T-helper 2 cell (primary cell): ENCODE measurements at places on chromosomes 2 and 18.

DNA sequence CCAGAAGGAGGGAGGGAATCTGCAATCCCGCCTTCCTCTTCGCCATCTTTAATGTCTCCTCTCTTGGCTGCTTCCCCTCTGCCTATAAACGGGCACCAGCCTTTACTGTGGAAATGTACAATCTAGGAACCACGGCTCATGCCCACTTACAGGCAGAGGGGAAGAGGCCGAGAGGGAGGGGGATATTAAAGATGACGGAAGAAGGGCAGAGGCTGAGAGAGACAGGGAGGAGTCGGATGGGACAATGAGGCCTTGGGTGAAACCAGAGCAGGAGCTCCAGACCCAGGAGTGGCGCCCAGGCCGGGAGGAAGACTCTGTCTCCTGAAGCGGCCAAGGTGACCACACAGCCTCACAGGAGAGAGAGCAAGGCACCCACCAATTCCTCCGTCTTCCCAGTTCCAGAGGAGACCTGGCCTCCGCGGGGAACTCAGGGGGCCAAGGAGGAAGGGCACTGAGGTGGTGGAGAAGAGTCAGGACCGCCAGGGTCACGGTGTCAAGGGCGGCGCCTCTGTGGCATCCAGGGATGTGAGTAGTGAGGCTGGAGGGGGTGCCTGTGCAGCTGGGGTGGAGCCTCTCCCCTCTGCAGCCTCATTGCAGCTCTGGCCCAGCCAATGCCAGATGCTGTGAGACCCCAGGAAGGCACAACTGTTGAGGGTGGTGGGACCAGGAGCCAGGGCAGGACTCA, 67.8 kb downstream of the CIB4 start:
- DNase-seq = no peak

GRCh38 chr2:231298091-231298490, 97.4 kb upstream of the B3GNT7 start:
- no peak for DNase-seq

DNA sequence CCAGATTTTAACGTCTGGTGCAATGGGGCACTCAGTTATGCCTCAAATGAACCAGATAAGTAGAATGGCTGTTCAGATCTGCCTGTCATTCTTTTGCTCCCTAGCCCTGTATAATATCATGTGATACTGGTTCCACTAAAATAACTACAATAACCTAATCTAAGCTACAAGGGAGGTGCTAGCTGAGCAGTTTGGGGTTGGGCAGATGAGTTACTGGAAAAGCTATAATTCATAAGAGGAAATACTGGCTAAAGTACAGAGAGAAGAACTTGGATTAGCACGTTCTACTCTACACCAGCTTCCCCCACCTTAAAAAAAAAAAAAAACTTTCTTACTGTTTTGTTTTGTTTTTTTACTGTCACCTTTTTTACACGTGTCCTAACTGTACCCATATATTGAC, 183.3 kb upstream of the NRP2 start:
- no peak for DNase-seq

- no peak for DNase-seq
Observed at GRCh38 chr2:207868855-207869596, 99.3 kb upstream of the FZD5 start.

DNA sequence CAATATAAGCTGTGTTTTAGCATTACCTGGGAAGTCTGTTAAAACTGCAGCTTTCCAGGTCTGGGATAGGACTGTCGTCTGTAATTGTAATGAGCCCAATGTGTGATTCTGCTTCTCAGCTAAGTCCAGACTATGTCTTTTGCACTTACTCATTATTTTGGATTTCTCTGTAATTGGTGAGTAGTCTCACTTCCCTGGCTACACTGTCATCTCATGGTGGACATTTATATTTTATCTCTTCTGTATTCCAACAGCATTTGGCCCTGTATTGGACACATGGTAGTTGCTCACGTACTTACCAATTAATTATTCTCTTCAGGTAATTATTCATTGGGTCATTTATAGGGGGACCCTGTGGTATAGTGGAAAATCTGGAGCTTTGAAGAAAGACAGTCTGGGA, 28.0 kb downstream of the LHCGR start:
- DNase-seq = no peak

- DNase-seq = no peak
Observed at GRCh38 chr2:61582165-61582564, 44.0 kb upstream of the XPO1 start.

DNA sequence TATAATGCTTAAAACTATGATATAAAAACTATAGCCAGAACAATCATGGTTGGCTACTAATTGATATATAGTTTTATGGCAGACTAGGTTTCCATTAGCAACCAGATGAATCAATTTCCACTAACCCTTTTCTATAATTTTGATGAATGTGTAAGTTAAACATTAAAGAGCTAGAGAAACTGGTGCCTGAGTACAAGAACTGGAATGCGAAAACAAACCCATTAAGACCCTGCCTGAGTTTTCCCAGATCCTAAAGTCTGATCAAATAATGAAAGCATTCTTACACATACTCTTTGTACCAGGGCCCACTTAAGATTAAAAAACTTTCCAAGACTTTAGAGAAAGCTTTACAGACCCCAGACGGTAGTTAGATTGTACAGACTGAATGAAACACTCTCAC, 21.3 kb downstream of the MRPL19 start:
- DNase-seq = no peak

DNA sequence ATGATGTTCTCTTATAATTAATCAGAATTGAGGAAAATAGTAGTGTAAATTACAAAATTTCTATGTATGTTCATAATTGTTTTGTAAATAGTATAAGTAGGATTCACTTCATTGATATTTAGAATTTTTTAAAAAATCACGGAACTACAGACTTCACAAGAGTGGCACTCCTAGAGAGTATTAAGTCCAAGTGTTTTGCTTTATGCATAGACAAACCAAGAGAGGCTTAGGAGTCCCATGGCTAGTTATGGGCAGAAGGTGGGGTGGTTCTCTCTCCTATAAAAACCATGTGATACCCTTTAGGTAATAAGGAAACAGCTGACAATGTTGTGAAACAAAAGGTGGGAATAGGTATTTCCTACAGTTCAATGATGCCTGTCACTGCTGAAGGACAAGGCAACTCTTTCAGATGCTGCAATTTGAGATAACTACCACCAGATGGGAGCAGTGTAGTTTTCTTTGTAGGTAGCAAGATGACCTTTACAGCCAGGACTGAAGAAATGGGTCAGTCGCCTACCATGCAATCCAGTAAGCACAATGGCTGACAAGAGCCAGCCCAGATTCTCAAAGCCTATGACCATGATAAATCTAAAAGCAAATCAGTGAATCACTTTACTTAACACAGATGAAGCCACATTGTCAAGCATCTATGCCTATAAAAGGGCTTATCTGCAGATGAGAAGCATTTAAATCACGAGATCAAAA, 83.9 kb downstream of the AAK1 start:
- DNase-seq = peak; percentile 53

- no peak for DNase-seq
Observed at GRCh38 chr2:180366481-180366880, 359.4 kb upstream of the CWC22 start.

DNA sequence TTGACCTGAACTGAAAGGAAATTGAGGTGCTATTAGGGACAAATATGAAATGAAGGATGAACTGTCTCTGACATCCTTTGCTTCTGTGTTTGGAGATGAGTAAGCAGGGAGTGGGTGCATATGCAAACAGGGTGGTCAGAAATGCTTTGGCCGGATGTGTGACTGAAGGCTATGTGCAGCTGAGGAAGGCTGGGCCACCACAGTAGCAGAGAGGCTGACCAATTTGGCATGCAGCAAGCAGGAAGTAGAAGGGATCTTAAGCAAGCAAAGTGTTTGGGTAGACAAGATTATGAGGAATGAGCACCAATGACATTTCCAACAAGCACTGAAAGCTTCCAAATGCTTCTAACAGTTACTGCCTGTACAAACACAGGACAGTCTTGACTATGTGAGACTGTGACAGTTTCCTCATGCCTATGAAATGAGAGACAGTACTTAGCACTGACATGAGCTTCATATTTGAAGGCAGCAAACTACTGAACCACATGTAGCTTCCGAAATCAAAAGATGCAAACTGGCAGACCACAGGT, 3.3 kb upstream of the ACTR3 start:
- no peak for DNase-seq

DNA sequence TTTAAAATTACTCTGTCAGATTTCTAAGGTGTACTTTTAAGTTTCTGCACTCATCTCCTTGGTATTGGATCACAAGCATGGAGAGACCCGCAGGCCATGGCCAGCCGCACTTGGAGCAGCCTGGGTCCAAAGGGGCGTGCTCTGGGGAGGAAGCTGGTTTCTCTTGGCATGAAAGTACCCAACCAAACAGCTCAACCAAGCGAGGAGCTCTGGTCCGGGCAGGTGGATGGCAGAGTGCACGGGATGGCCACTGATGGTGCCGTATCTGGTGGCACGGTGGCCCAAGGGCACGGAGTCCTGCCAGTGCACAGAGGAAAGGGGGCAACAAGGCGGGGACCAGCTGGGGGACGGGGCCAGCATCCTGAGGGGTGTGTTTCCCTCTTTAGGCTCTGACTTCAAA, 32.2 kb upstream of the MCFD2 start:
- no peak for DNase-seq

DNA sequence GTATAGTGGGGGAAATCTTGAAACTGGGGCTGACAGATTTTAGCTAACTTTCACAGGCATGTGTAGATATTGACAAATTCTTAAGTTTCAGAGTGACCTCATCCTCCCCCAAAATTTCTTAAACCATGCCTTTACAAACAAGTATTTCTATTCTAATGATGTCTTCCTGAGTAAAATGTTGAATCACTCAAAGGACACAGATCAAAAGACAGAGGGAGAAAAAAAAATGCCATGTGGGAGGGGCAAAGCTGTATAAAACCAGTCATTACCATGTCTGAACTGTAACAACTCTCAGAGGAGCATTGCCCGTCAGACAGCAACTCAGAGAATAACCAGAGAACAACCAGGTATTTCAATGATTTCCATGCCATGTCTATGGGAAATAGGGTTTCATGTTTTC, at the start of gene SERPINB2:
Gene SERPINB2 (plus strand): TSS at position 282 of the 400 bp plus-strand sequence. CDS start 3,740 bp downstream, outside the sequence.
- DNase-seq = no peak

GRCh38 chr2:53740170-53740569, 27.4 kb upstream of the CHAC2 start:
- DNase-seq = peak; percentile 7

- DNase-seq = no peak
Observed at GRCh38 chr2:239731422-239731821, 293.7 kb downstream of the NDUFA10 start.

GRCh38 chr2:72198532-72199241, 51.0 kb upstream of the CYP26B1 start:
- DNase-seq = no peak

DNA sequence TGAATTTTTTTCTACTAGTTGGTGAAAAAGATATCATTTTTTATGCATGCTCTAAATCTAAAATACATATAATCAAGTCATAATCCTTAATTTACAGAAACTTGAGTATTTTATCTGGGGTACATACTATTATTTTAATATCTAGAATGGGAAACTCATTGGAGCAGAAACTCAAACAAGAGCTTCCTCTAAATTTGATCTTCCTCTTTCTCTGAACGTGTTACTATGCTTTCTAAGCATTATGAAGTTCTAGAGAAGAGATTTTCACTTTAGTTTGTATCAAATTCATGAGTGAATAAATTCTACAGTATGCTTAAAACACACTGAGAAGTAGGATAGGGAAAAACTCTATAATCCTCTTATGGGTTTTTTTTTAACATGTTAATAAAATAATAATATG, 20.6 kb upstream of the SLC38A11 start:
- DNase-seq = no peak

DNA sequence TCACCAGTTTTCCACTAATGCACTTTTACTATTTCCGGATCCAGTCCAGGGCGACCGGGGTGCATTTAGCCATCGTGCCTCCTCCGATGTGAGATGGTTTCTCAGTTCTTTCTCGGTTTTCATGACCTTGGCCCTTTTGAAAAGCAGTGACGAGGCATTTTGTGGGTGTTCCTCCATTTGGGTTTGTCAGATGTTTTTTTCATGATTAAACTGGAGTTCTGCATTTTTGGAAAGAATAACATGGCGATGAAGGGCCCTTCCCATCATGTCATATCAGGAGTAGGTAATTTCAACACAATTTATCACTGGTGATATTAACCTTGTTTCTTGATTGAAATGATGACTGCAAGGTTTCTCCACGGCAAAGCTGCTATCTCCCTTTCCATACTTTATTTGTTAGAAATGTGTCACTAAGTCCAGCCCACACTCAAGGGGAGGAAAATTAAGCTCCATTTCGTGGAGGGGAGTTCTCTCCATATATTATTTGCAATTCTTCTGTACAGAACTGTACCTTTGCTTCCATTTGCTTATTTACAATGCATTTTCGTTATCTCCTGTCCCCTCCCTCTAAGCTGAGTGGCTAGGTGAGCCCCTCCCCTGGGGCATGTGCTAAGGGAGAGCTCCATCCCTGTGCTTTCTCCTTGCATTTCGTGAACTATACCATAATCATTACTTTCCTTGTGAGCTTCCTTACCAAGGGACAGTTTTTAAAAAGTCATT, 8.9 kb upstream of the KLF11 start:
- DNase-seq = no peak

DNA sequence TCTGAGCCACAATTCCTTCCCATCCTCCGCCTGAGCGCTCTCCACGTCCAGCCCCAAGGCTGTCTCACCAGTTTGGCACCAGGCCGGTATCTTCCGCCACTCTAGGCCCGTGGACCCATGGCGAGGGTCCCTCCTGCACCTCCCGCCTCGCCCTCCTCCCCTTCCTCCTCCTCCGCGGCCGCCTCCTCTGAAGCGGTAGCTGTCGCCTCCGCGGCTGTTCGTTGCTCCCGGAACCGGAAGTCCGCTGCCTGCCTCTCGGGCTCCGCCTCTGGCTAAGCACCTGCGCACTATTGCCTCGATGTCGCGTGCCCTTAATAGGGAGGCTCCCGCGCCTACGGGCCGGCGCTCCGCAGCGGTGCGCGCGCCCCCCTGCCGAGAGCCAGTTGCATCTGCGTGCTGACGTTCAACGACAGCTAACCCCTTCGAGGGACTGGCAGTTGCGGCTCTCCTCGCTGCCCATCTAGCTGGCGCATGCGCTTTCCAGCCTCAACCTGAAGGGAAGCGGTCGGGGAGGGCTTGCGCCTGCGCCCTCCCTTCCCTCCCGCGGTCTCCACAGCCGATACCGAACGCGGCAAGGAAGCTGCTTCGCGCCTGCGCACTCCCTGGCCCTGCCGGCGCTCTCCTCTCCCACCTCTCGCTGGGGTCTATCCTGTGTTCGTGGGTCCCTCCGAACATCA, at the start of gene MBD1:
Gene MBD1 (minus strand): TSS at position 229 of the 677 bp plus-strand sequence. CDS start 1,531 bp downstream, outside the sequence.
- peak; percentile 97 for DNase-seq

GRCh38 chr2:117785740-117786139, 28.8 kb upstream of the DDX18 start:
- DNase-seq = no peak

DNA sequence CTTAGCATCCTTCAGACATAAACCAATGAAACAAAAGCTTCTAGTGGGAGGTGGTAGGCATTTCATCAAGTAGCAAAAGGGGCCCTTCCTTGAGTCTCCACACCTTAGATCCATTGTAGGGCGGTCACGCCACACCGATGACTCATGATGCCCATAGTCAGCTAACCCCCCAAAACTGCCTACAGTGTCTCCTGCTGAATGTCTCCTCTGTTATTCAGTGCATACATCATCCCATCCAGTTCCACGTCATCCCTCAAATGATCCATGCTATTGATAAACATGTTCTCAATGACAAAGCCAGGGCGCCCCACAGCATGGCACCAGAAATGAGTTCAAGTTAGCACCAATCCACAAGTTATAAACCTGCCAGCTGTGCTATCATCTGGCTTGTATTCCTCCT, 57.4 kb upstream of the ACKR3 start:
- DNase-seq = no peak

GRCh38 chr2:124080281-124081153, 55.4 kb downstream of the CNTNAP5 start:
- no peak for DNase-seq

GRCh38 chr2:175399326-175399725, 217.8 kb upstream of the ATP5MC3 start:
- no peak for DNase-seq

GRCh38 chr18:61833387-61833786, 59.4 kb downstream of the RNF152 start:
- DNase-seq = no peak
